ENCODE measurements at places on chromosomes 7 and 10.

DNA sequence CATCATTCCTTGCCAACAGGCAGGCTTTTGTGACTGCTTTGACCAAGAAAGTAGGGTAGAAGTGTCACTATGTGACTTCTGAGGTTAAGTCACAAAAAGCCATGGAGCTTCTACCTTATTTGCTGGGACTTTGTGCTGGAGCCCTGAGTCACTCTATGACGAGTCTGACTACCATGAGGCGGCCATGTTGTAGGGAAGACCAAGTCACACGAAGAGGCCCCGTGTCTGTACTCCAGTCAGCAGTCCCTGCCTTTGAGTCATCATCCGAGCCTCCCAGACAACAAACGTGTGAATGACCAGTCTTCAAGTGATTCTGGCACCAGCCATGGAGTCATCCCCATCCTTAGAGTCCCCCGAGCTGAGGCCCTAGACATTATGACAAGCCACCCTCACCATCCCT, 3.5 kb upstream of the MYL10 start:
- no peak for DNase-seq

DNA sequence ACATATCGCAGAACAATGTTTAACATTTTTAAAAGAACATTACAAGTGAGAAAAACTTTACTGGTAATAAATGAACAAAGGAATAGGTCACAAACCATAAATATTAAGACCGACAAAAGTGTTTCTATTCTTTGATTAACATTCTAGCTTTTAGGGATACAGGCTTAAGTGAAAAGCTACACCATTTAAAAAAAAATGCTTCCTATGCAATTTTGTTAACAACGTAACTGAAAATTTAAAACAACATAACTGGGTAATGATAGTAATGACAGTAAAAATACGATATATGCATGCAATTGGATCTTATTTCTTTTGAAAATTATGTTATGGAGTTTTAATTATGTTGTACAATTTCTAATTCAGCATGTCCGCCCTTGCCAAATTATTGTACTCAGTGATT, 49.7 kb upstream of the THSD7A start:
- no peak for DNase-seq

- no peak for DNase-seq
Measured at GRCh38 chr7:8278183-8278582, 16.2 kb upstream of the ICA1 start.

DNA sequence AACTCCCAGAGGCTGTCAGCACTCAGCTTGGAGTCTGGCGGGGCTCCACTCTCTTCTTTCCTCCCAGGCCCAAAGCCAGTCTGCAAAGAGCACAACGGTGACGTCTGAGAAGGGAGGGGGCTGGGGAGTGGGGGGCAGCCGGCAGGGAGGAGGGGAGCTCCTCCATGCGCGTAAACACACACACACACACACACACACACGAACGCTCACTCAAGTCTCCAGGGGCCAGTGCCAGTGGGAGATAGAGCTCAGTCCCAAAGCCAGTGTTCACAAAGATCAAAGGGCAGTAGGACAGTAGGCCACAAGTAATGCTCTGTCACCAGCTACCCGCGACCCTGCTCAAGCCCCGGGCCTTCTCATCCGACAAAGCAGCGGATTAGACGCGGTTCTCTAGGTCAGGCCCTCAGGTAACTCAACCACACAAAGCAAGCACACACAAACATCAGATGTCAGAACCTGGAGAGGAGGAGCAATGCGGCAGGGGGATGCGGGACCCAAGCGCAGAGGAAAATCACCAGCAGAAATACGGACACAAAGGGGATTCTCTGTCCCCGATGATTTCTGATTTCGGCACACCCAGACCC, 19.9 kb downstream of the TCAF1 start:
- DNase-seq: no peak

DNA sequence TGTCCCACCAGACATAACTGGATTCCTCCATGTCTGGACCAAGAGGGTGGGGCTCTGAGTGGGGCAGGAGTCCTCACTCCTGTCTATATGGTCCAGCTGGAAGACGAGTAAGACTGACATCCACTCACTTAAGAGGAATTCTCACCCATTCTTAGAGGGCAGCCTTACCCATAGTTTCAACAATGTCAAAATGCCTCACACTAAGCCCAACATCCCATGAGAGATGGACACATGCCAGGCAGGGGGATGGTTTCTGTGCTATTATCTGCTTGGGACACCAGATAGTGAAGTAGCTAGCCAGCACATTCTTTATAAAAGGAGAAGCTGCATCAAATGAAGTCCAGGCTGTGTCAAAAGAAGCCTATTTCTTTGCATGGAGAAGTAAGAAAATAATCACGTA, 4.7 kb upstream of the LANCL2 start:
- no peak for DNase-seq

DNA sequence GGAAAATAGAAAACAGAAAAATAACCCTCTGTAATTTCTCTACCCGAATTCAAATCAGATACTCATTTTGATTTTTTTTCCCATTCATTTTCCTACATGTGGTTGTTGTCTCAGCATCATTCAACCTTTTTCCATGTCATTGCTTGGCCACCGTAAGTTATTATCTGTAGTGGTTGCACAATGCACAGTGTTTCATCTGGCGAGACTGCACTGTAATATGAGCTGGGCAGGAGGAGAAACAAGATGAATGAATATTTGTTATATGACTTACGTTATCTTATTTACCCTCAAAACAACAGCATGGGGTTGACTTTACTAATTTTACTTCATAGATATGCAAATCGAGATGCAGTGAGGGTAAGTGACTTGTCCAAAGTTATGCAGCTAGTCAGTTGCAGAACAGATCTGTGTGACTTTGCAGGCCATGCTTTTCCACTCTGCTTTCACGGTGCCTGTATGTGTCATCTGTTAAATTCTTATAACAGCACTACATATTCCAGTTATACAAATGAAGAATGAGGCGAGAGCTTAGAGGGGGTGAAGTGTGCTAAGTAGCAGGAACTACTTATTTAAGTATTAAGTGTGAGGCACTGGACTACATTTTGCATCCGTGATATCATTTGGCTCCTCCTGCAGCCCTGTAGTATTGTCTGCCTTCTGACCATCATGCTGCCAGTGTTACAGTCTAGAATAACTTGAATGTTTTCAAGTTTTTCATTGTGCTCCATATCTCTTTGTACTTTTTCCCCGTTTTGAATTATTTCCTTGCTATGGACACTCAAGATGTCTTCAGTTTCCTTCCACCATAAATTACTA, 56.7 kb downstream of the ZMYND11 start:
- DNase-seq: no peak

GRCh38 chr10:54880996-54881395, 80.0 kb upstream of the PCDH15 start:
- no peak for DNase-seq

DNA sequence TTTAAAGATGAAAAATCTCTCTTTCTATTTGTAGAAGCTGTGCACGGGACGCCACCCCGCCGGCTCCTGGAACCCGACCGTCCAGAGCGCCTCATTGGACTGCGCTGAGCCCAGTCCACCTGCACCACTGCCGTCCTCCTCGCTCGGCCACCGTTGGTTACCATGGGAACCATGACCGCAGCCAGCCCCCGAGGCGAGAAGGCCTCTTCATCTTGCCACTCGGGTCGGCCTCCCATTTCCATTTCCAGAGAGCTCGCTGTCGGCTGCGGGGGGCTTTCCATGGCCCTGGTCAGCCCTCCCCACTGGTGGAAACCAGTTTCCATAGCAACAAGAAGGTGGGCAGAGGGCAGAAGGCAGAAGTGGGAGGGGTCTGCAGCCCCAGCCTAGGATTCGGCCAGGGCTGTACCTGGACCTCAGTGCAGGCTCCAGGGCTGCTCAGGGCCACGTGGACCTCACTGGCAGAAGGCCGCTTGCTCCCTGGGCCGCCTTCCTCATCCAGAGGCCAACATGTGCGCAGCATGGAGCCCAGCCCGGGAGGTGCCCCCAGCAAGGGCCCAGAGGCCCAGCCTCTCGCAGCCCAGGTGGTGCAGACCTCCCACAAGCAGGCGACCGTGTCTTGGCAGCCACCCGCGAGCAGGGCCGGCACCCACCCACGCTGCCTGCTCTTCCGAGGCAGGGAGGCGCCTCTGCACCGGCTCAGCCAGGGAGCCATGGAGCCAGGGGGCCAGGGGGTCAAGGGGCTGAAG, 283.5 kb upstream of the PPP2R2D start:
- DNase-seq: no peak
